Activated T-helper 1 cell treated with Interleukin-2 at 50 U/mL for 16 hours (primary cell): ENCODE measurements at places on chromosomes 3 and 15.

GRCh38 chr15:89130201-89130600, 41.9 kb downstream of the ABHD2 start:
- no peak for DNase-seq

DNA sequence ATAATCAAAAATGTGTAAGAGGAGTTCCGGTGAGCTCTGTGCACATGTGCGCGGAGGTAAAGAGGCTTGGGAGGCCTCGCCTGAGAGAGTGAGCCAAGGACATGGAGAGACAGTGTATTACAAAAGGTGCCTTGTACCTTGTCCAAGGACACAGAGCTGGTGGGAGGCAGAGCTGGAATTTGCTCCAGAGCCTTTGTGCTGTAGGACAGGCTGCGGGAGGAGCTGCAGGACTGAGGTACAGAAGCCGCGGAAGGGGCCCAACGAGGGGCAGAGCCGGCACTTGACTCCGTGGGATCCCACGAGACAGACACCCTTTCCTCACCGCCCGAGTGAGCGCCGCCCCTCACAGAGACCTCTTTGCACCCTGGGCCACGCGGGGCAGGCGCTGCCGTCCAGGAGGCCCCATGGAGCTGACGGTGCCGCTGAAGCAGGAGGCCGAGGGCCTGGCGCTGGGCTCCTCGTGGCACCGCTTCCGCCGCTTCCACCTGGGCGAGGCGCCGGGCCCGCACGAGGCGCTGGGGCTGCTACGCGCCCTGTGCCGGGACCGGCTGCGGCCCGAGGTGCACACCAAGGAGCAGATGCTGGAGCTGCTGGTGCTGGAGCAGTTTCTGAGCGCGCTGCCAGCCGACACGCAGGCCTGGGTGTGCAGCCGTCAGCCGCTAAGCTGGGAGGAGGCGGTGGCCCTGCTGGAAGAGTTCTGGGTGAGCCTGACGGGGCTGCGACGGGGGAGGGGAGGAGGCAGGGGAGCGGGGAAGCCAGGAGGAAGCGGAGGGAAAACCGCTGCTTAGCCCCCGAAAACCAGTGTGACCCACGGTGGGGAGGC, 68.7 kb downstream of the SLTM start:
- DNase-seq, result no peak

DNA sequence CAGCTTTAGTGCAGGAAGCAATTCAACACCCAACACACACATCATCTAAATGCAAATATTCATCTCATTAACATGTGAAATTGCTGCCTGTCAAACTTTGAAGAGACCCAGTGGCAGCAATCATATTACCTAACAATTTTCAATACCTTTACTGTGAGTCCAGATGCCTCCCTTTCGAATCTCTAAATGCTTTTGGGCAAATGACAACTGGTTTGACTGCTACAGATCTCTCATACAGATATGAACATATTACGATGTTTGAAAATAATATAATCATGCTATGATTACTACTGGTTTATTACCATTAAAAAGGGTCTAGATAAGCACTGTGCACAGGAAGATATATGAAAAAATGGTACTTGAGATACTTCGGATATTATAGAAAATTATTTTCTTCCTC, 137.9 kb downstream of the ADAMTS9 start:
- no peak for DNase-seq

DNA sequence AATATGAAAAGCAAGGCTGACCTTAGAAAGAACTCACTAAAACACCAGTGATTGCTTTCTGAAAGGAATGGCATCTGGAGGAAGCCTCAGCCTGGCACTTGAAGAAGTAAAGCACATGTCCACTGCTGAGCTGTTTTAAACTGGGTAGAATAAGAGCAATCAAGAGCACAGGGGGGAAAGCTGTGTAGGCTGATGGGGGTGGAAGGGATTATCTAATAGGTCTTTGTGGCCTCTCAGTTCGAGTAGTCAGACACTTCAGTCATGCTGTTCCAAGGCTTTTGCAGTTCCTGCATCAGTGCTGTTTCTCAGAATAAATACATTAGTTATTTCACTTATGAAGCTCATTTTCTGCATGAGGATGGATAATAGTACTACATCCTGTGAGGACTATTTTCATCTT, 22.6 kb downstream of the CCDC191 start:
- DNase-seq, result no peak

GRCh38 chr3:194057570-194058188, 78.3 kb upstream of the HES1 start:
- DNase-seq, result no peak

- no peak for DNase-seq
Observed at GRCh38 chr3:188378786-188379185, 224.8 kb downstream of the LPP start.

DNA sequence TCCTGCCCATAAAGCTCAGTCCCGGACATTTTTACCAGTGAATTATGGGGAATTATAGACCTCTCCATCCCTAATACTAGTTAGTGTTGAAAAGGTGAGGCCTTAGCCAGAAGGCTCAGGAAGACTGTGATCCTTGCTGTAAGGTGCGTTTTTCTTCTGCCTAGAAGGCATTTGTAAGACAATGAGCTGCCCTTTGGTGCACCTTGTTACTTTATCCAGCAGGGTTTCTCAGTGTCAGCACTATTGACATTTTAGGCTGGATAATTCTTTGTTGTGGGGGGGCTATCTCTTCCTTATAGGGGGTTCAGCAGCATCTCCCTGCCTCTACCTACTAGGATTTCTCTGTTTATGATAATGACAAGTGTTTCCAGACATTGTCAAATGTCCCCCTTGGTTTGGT, 108.1 kb upstream of the ABHD17C start:
- DNase-seq, result no peak

DNA sequence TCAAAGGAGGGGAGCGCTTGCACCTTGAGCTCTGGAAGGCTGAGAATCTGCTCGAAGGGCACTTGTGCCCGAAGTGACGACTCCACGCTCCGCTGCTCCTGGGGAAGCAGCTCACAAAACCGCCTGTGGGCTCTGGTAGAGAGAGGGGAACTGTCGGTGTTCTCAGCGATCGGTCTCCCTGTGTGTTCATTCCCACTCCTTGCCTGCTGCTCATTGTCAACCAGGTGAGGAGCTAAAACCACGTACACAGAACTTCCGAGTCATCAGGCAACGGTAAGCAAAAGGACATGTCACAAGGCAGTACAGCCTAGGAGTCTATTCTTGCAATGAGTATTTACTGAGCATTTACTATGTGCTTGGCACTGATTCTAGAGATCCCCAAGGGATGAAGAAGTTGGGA, 1.5 kb downstream of the CIB1 start:
- no peak for DNase-seq

DNA sequence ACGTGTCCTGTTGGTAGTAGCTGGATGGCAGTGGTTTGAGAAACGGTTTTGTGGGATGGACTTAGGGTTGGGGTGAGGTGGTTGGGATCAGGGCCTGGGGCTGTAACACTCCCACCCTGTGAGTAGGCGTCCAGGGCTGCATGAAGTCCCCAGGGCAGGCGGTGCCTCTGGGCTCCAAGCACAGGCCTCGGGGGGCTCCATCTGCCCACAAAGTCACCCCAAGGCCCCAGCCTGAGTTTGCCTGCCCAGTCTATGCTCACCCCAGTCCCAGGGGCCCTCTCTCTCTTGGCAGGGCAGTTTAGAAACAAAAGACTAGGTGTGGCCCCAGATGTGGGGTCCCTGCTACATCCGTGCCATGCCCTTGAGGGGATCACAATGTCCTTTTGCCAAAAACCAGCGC, 86.9 kb upstream of the PRR23E start:
- DNase-seq, result no peak

DNA sequence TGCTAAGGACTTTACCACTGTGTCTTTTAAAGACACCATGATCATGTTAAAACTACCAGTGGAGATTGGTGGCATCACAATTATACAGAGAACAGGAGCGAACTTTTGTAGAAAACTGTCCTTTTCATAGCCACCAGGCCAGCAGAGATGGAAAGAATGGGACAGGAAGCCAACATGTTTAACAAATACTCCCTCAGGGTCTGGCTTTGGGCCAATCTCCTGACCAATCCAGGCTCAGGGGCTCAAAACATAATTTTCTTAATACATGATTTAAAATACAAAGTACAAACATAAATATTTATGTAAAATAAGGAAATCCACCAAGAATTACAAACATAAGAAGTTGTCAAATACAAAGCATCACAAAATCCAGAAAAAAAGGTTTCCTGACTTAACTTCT, 266.0 kb downstream of the VPS13C start:
- DNase-seq, result no peak
